NCI-H446 treated with DMSO at 0.1 percent for 48 hours (cell line): ENCODE measurements at places on chromosomes 5 and 9.

DNA sequence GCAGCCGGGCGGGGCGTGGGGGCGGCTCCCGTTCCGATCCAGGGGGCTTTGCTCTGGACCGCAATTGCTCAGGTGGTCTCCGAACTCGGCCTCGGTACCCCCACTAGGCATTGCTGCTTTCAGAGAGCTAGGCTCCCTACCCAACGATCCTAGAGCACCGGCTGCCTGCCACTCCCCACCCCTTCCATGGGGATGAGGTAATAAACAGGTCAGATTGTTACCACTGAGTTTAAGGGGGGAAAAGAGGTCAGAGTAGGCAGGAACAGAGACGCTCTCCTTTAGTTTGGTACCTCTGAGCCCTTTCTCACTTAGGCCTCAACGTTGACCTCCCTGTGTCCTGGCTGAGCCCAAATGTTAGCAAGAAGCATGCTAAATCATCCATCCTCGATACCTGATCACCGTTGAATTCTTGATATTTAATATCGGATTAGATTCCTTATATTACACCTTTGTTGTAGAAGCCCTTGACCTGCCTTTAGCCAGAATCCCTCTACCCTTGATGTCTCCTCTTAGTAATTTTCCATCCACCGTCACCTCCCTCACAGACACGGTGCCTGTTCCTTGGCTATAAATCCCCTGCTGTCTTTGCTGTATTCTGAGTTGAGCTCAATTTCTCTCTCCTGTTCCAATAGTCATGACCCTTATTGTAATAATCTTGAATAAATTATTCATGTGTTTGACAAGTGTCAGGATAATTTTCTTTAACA, 588 bp upstream of the PLPP1 start:
- DNase-seq = no peak

GRCh38 chr5:169651526-169651925, 14.5 kb downstream of the DOCK2 start:
- no peak for DNase-seq

DNA sequence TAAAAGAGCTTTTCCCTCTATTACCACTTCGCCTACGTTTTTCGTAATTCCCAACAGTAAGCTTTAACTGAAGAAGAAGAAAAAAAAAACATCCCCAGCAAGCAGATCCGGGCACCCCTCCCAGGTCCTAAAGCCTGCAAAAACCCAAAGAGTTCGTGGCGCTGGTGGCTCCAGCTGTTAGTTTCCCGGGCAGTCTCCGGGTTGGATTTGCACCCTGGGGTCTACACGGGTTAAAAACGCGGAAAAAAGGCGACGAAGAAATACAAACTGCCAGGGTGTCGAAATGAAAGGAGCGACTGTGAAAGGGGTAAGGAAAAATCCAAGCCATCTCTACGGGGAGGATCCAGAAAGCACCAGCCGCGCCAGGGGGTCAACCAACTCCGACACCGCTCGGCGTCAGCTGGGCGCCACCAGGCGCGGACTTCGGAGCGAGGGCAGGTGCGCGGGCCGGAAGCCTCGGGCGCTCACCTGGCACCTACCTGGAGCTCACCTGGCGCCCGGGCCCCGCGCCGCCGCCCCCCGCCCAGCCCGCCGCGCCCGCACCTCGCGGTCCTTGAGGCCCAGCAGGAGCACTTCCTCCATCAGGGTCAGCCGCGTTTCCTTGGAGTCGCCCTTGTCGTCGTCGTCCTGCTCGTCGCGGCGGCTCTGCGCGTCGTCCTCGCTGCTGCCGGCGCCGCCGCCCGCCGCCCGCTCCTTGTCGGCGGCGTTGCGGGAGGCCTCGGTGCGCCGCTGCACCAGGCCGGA, 680 bp downstream of the GOLPH3 start:
- peak; percentile 60 for DNase-seq

GRCh38 chr5:143506836-143507552, 103.5 kb upstream of the NR3C1 start:
- no peak for DNase-seq

GRCh38 chr5:31983851-31984250, 190.3 kb downstream of the GOLPH3 start:
- no peak for DNase-seq

DNA sequence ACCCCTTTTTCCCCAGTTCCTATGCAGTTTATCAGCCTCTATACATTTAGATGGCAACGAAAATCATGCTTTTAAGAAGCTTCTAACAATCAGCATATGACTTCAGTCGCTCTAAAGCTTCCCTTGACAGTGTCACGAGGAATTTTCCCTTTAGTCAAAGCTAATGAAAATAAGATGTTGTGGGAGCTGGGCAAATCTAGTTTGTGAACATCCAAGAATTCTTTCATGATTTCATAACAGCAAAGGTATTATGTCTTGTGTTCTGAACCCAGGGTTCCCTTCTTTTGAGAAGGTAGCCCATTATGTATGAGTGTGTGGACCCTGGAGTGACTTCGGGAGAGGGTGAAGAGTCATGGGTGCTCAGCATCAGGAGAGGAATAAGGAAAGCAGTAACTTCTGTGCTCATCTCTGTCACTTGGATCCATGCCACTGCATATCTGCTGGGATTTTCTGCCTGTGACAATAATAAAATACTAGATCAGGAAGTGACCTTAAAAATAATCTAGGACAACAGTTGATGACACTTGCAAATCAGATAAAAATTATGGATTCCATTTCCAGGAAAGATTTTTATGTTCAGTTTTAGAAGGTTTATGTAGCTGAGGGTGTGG, 102.4 kb downstream of the PCSK1 start:
- no peak for DNase-seq

GRCh38 chr5:59540366-59540765, 353.2 kb downstream of the PDE4D start:
- peak; percentile 65 for DNase-seq

DNA sequence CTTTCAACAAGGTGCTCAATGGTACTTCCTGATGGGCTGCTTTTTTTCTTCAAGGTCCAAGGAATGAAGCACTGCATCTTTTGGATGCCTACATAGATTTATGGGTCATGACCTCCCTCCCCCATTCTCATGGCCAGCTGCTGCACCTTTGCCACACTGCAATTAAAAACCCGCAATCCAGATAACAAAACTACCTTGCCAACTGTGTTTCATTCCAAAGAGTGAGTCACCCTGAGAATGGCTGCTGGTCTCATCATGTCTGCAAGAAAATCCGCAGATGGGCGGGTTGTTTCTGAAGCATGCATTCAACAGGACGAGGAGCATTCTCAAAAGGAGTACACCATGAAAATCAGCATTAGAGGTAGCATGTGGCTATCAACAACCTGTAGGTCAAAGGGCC, 139.8 kb downstream of the ELAVL2 start:
- DNase-seq = no peak

DNA sequence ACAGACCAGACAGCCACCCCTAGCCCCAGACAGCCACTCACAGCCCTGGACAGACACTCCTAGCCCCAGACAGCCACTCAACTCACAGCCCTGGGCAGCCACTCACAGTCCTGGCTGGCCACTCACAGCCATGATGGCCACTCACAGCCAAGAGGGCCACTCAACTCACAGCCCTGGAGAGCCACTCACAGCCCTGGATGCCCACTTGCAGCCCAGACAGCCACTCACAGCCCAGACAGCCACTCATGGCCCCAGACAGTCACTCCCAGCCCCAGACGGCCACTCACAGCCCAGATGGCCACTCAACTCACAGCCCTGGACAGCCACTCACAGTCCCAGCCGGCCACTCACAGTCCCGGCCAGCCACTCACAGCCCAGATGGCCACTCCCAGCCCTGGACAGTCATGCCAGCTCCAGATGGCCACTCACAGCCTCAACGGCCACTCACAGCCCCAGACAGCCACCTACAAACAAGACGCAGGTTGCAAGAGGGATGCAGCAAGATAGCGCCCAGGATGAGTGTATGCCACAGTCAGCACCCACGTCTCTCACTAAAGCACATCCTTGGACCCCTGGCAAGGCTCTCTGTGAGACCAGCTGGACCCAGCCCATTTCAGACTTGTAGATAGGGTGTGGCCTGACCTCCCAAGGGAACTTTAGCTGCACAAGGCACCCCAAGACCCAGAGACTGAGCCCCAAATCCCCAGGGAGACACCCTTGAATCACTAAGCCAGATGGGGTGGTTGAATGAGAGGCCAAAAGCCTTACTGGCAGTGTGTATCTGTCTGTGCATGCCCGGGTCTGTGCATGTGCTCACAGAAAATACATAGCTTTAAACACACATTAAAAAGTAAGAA, 22.4 kb downstream of the ZDHHC11B start:
- DNase-seq = no peak

DNA sequence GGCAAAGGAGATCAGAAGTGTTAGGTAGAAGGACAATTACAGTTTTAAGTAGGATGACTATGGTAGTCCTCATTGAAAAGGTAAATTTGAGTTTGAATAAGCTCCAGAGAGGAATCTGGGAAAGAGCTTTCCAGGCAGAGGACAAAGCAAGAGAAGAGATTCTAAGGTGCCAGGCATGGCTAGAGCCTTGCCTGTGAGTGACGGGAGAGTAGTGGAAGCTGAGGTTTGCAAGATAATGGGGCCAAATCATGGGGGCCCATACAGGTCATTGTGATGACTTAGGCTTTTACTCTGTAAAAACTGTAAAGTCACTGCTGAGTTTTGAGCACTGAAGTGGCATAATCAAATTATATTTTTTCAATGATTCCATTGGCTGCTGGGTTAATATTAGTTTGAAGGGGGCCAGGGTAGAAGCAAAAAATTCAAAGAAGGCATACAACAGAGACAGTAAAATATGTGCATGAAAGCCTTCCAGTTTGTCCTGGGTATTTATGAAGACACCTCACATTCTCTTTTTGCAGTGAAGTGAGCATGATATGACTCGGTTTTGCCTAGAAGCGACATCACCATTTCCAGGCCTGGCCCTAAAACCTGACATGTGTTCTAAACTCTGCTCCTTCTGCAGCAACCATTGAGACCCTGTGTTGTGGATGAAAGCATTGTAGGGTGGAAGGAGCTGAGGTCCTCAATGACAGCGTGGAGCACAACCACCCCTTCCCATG, 279.8 kb upstream of the TNC start:
- no peak for DNase-seq

- no peak for DNase-seq
These were observed 17.3 kb downstream of the RIOK2 start for GRCh38 chr5:97165726-97166125.

DNA sequence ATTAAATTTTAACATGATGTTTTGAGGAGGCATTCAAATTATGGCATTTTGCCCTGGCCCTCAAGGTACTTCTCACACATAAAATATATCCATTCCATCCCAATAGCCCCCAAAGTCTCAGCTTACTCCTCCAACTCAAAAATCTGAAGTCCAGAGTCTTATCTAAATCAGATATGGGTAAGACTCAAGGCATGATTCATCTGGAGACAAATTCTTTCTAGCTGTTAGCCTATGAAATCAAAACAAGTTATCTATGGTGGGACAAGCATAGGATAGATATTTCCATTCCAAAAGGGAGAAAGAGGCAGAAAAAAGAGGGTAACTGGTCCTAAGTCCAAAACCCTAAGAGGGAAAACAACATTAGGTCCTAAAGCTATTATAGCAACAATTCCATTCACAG, 408.4 kb downstream of the ZNF608 start:
- DNase-seq = no peak

DNA sequence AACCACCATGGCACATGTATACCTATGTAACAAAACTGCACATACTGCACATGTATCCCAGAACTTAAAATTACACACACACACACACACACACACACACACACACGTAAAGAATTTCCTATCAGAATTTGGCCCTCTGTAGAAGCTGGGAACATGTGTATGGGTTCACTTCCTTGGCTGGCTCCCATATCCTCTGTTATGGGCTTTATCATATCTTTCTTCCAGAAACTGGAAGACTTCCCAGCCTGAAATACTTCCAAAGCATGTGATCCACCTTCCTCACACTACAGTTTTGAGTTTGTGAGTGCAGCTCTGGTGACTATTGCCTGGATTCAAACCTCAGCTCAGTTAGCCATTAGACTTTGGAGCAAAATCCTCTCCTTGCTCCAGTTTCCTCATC, 78.6 kb upstream of the GDNF start:
- DNase-seq = no peak

DNA sequence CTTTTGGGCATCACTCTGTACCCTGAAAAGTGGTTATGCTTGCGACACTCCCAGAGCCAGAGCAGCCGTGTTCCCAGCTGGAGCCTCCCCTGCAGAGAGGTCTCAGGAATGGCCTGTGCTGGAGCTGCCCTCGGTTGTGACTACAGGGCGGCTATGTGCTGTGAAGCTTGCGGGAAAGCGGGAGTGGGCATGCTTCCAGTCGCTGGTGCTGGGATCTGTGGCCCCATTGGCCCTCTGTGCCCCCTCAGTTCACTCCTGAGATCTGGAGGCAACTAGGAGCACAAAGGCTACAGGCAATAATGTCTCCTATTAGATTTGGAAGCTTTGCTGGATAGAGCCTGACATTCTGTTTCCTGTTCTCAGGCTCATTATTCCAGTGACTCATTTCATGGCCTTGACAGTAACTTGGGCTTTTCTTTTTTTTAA, 56.9 kb downstream of the GPR107 start:
- DNase-seq = no peak

GRCh38 chr5:147208134-147208533, 26.7 kb upstream of the STK32A start:
- no peak for DNase-seq

- DNase-seq = no peak
These were observed 272.8 kb downstream of the GAS1 start for GRCh38 chr9:86674487-86674886.

GRCh38 chr9:557601-558201, 283.8 kb upstream of the DMRT1 start:
- no peak for DNase-seq

- no peak for DNase-seq
These were observed 87.6 kb upstream of the RPS23 start for GRCh38 chr5:82365744-82366228.

DNA sequence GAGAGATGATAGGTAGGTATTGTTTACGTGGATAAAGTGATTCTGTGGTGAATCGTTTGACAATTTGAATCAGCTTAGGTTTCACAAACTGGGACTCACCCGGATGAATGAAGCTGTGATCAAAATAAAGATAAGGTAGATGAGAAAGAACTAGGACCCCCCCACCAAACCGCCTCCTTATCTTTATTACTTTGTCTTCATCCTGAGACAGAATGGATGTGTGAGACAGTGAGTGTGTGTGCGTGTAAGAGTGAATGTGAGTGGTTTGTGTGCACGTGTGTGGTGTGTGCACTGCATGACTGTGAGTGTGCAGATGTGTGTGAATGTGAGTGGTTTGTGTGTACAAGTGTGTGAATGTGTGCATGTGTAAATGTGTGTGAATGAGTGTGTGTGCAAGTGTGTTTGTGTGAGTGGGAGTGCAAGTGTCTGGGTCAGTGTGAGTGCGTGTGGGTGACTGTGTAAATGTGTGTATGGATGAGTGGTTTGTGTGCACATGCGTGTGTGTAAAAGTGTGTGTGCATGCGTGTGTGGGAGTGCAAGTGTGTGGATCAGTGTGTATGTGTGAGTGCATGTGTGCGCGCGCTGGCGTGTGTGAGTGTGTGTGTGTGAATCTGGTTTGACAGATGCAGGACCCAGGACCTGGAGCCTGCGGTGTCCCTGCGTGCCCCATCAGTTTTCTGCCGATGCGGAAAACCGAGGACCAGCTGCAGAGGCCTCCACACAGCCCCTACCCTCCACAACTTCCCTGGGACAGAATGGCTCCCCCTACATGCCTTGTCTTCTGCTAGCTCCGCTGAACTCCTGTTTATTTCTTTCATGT, 11.4 kb upstream of the ENG start:
- DNase-seq = no peak

GRCh38 chr9:136854842-136855460, 2.8 kb downstream of the MAMDC4 start:
- no peak for DNase-seq
